Stimulated activated CD8-positive, alpha-beta memory T cell treated with anti-CD3 and anti-CD28 coated beads, Interleukin-7, amount 100 ng/mL, for 4 hours (primary cell): ENCODE measurements at places on chromosomes 11 and 22.

DNA sequence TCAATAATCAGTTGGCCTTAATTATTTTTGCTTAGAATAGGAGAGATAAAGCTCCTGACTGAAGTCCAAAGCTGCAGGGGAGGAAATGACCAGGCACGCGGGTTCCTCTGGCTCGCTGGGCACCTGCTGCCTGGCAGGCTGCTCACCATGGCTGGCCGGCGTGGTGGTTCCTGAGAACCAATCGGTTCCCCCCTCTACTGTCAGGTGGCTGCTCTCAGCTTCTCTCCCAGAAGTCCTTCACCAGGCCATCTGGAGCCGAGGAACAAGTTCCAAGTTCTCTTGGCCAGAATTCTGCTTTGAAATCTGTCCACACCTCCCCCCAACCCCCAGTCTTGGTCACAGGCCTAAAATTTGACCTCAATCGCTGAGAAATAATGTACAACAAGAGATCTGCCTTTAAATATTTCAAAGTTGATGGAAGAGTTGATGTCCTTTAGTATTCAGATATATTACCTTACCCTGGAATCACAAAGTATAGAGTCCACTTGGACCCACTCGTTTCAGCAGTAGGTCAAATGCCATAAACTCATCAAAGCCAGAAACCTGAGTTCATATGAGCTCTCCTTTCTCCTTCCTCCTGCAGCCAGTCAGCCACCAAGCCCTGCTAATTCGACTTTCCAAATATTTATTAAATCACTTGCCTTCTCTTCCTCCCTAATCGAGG, 25.2 kb downstream of the EXPH5 start:
- DNase-seq: no peak

GRCh38 chr11:98104249-98104648, 916.5 kb upstream of the CNTN5 start:
- DNase-seq: no peak

DNA sequence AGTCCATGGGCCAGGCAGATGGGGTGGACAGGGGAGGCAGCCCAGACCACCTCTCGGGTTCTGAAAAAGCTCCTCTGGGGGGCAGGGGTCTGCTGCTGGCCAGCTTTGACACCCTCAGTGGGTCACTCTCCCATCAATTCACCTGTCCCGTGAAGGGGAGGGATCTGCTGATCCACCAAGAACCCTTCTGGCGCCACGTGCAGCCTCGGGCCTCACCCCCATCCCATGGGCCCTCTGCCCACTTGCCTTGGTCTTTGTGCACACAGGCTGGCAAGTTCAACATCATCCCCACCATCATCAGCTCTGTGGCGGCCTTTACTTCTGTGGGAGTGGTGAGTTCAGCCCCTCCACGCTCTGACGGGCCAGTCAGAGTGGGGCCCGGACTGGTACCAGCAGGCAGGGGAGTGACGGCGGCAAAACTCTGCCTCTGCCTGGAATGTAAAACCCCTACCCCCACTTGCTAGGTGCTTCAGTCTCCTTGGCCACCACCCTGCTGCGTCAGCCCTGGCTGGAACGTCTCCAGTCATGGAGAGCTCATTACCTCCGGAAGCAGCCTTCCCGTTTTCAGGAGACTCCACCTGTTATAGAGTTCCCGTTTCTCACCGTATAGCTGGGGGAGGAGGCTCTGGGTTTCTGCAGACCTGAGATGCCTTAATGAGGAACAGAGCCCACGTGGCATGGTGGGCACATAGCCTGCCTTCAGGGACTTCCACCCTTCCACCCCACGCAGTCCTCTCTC, 12.7 kb downstream of the PRG3 start:
- DNase-seq: no peak

DNA sequence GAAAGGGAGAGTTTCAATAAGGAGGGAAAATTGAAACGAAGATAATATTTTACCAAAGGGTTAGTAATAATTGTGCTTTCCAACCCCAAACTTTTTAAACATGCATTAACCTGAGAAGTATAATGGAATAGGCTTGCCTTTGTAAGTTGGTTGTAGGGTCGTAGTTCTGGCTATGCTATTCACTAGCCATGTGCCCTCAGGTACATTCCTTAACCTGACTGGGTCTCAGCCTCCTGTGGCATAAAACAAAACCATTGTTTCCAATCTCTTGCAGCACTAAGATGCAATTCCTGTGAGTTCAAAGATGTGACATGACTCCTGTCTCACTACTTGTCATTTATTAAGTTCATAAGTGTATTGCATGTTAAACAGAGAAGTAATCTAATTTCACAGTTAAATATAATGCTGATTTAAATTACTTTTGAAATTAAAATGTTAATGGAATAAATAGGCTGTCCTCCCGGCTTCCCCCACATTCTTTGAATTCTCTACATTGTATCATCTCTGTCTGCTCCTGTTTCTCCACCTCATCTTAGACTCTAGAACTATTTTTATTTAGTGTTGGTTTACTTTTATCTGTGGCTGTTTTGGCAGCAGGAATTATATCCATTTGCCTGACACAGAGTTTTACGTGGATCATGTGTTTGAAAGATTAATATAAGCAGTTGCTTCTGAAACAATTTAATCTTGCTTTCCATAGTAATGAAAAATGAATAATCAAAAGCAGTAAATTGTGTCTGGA, 216.3 kb downstream of the FAT3 start:
- DNase-seq: no peak
